ENCODE measurements at places on chromosomes 7 and 10.

- DNase-seq, result no peak
Observed at GRCh38 chr10:120034236-120034635, 141.7 kb downstream of the SEC23IP start.

DNA sequence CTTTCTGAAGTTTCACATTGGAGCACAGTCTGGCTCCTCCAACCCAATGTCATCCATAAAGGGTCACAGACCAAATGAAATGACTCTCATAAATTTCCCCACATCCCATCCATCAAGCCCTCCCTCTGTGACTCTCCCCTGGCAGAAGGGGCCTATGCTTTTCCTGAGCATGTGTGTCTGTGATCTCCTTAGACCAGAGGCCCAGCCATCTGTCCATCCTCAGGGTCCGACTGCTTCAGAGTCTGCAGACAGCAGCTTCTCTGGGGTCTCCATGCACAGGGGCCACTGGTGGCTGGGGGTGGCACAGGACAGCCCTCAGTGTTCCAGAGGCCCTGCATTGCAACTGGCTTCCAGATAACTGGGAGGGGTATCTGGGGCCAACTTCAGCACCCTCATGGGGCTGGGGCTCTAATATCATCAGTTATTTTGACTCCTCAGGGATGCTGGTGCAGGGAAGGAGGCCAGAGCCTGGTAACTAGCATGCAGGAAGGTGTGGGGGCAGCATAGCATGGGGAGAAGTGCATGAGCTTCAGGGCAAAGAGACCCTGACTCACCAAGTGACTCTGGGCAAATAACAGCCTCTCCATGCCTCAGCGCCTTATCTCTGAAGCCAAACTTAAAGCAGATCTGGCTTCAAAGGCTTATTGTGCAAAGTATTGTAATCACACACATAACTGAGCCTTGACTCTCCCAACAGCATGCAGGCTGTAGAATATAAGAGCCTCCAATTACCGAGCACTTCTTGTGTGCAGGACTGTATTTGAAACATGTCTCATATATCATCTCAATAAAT is 266.9 kb downstream of the GRID1 start:
- DNase-seq, result no peak

DNA sequence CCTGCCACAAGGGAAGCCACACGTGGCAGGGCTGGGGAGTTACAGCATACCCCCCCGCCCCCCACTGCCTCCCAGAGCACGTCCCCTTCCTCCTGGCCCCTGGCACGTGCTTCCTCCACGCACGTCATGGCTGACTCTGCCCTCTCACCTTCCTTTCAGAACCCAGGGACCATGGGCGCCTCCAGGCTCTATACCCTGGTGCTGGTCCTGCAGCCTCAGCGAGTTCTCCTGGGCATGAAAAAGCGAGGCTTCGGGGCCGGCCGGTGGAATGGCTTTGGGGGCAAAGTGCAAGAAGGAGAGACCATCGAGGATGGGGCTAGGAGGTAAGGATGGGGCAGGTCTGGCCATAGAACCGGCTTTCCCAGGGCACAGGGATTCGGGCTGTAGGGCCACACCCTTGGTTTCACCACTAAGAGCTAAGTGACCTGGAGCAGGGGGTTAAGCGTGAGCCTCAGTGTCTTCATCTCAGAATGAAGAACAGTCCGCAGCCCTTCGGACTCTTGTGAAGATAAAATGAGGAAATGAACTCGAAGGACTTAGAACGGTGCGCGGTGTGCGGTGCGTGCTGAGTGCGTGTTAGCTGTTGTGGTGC is 2.5 kb downstream of the NUDT1 start:
- no peak for DNase-seq

GRCh38 chr7:134799377-134799776 is 19.9 kb downstream of the CALD1 start:
- no peak for DNase-seq

GRCh38 chr10:84510121-84510520 is 181.7 kb downstream of the CCSER2 start:
- DNase-seq, result no peak

DNA sequence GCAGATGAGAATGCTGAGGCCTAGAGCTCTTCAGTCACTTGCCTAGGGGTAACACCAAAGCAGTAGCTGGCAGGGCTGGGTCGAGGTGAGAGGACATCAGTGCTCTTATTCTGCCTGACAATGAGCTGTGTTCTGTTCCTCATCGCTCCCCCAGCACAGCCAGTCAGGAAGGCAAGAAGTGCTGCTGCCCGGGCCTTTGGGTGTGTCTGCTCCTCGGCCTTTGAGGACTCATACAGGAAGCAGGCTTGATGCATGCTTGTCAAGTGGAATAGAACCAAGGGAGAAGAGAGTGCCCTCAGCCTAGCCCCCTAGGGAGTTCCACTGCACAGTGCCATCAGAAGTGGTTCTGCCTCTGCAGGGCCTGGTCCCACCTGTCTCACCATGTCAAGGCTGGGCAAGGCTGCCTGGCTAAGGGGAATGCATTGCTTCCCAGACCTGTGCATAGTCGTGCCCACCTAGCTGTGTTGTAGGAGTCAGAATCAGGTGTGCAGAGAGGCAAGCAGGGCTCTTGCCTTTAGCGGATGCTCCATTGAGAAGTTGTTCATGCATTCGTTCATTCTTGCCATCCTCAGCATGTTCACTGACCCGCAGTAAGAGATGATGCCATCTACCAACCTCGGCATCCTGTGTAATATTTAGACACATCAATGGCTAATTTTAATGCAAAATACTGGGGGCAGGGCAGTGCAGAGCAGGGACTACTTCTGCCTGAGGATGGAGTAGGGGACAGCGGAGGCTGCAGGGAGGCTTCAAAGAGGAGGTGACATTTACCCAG is 156.6 kb downstream of the RPS24 start:
- DNase-seq, result no peak

- DNase-seq, result peak; percentile 83
Observed at GRCh38 chr10:47034441-47035051, 123.3 kb downstream of the PTPN20 start.

DNA sequence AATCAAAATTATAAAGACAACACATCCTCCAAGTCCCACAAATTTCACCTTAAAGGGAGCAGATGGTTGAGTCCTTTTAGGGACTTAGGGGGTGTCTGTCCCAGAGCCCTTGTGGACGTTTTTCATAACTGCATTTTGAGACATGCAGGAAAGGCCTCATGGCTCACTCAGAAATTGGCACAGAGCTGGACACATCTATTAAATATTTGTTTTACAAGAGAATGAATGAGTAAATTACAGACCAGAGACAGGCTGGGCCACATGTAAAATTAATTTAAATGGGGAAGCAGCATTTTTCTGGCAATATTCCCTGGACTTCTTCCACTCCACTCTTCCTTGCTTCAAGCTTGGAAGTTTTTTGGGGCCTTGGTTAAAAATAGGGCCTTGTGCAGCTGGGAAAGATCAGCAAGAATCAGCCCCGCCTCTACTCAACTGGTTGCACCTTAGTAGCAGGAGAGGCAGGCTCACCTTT is 20.0 kb downstream of the LAMB1 start:
- DNase-seq, result peak; percentile 58

DNA sequence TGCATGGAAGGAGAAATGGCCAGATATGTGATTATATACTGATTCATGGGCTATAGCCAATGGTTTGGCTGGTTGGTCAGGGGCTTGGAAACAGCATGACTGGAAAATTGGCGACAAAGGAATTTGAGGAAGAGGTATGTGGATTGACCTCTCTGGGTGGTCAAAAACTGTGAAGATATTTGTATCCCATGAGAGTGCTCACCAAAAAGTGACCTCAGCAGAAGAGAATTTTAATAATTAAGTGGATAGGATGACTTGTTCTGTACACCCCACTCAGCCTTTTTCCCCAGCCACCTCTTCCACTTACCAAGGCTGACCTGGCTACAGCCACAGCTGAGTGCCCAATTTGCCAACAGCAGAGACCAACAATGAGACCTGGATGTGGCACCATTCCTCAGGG is 146.7 kb downstream of the GPR37 start:
- no peak for DNase-seq

- DNase-seq, result no peak
Observed at GRCh38 chr10:16835228-16835627, 18.0 kb upstream of the RSU1 start.

- no peak for DNase-seq
Observed at GRCh38 chr10:68408898-68409518, 1.9 kb upstream of the RUFY2 start.

GRCh38 chr7:57305192-57305748 is 144.7 kb upstream of the ZNF716 start:
- DNase-seq, result no peak

- no peak for DNase-seq
Observed at GRCh38 chr10:98150544-98150943, 16.1 kb downstream of the R3HCC1L start.

DNA sequence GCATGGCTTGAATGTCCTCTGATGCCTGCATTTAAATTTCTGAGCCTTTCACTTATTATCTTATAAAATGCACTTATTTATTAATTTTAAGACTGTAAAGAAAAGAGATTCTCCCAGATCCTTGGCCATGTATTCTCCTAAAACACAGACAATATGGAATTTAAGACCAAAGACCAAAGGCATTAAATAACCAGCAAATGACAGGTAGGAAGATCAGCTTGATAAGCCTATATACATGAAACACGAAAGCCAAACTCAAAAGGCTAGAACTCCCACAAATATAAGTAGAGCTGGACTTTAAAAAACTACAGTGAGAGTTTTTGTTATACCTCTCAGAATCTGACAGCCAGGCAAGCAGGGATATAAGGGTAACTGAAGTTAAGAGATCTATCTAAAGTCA is 5.1 kb downstream of the ANXA11 start:
- no peak for DNase-seq

- no peak for DNase-seq
Observed at GRCh38 chr10:120988751-120989150, 137.6 kb downstream of the WDR11 start.

GRCh38 chr10:117477961-117478670 is 64.4 kb upstream of the EMX2 start:
- no peak for DNase-seq

DNA sequence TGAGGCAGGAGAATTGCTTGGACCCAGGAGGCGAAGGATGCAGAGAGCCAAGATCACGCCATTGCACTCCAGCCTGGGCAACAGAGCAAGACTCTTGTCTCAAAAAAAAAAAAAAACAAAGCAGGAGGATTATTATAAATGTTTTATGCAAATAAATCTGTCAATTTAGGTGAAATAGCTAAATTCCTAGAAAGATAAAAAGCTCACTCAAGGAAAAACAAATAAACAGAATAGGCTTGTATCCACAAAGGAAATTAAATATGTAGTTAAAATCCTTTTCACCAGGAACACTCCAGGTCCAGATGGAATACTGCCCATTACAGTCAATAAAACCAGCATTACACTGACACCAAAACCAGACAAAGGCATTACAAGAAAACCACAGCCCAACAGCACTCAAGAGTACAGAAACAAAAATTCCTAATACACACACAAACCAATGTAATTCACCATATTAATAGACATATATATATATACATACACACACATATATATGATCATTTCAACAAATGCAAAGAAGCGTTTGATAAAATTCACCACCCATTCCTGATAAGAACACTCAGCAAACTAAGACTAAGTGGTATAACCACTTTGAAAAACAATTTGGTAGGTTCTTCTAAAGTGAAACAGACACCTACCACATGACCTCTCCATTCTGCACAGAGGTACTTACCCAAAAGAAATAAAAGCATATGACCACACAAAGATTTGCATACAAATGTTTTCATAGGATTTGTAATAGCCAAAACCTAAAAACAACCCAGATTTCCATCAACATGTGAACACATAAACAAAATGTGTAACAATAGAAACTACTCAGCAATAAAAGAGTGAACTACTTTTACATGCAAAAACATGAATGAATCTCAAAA is 38.8 kb downstream of the ABI1 start:
- no peak for DNase-seq

- DNase-seq, result no peak
Observed at GRCh38 chr7:93427107-93427506, 147.4 kb downstream of the CALCR start.

DNA sequence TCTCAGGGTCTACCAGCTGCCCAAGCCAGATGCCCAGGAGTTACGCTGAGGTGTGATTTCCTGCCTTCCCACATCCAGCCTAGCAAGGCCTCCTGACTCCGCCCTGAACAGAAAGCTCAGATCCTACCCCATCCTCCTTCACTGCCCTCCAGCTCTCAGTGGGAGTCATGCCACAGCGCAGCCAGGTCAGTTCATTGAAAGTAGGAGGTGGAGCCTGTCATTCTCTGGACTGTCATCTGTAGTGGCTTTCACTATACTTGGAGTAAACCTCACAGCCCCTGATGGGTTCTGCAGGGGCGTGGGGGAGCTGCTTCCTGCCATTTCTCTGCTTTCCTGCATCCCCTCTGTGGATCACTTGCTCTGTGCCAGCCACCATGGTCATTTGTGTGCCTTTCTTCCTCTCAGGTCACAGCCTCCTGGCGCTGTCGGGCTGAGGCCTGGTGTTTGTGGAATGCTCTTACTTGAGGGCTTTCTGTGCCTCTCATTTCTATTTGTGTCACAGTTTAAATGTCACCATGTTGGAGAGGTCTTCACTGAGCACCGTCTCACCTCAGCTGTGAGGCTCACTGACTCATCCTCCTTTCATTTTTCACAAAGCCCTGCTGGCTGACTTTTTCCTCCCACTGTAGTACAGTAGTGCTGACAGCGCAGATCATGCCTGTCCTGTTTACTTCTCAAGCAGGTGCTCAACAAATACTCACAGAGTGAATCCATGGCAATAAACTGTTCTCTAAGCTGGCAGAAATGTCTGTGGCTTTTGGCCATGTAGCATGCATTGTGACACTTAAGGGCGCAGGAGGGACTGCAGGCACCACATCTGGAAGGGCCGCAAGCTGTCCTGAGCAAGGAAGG is 61.0 kb upstream of the TMEM248 start:
- DNase-seq, result no peak

DNA sequence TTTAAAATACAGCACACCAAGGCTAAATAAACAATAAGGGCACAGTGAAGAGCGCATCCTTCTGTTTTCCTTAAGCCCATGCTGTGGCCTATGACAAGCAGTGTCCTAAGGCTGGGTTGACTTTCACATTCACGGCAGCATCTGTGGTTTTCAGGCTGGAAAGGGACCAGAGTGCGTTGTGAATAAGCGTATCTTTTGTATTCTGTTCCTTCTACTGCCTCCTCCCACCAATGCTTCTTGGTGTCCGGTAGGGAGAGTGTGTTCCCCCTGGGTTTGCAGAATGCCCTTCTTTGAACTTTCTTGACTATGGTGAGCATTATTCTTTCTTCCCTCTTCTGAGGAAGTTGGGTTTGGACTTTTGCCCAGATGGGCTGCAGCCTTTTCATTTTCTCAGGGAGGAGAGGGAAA is 73.6 kb downstream of the ABCA13 start:
- DNase-seq, result no peak
